ENCODE measurements at places on chromosomes 5 and 9.

DNA sequence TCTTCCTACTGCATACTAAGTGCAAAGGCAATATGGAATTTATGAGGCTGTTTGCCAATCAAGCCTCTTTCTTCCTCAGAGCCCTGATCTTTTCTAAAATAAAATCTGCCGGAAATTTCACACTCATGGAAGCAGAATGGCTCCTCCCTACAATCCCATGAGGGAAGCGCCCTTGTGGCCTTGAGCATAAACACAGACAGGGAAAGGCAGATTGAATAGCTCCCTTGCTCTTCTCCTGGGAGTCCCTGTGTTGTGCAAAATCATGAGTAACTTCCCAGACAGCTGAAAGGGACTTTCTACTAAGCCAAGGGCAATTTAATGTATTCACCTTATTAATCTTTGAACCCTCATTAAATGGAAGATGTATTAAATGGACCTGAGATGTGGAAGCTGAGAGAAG lies 226.1 kb upstream of the PIK3R1 start:
- DNase-seq: no peak

GRCh38 chr9:106417685-106418084 lies 445.3 kb upstream of the ZNF462 start:
- no peak for DNase-seq

DNA sequence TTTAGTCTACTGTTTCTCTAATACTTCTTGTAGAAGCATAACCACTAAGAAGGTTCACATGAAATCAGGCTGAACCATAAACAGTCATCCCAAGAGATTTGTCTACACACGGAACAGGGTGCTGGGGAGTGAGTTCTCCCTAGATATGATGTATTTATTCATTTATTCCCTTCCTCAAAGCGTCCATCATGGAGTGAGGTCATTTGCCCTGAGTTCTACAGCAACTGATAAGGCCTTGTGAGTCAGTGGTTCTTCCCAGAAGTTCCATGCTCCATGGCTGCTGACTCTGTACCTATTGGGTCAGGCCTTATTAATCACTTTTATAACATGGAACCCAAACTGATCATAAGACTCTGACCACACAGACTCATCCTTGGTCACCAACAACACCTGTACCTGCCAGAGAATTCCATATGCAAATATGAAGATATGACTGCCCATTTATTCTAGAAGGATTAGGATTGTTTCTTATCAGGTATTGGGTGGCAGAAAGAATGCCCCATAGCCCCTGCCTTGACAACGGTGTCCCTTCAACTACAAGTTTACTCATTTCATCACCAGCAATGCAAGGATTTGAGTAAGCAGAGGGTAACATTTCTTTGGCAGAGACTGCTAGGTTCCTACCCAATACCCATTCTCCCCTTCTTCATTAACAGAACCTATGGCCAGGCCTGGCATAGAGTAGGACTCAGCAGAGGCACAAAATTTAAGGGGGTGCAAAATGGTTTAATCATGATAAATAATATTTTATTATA lies 118.1 kb downstream of the LHFPL2 start:
- peak; percentile 90 for DNase-seq

DNA sequence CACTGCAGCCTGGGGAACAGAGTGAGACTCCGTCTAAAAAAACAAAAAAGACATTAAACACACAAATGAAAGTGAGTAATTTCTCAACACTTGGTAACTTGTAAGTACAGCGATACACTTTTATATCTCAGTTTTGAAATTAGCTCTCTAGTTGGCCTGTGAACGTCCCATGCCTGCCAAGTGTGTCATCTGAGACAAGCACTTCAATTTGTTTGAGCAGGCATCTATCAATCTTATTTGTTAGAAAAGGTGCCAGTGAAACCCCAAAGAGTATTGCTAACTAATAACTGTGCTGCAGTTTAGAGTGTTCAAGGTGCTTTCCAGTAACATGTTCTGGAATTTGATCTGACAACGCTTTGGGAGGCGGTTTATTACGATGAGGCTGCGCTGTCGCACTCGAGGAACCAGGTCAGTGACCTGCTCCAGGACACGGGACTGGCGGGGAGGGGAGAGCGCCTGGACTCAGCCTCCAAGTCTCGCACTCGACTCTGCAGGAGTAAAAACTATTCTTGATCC lies 1.1 kb upstream of the SPIN1 start:
- no peak for DNase-seq

- DNase-seq: peak; percentile 52
Measured at GRCh38 chr9:133782157-133783130, 44.3 kb upstream of the SARDH start.

GRCh38 chr5:90020575-90021538 lies 388.7 kb downstream of the CETN3 start:
- peak; percentile 38 for DNase-seq

- no peak for DNase-seq
Measured at GRCh38 chr5:52825826-52826225, 38.1 kb downstream of the ITGA1 start.

- no peak for DNase-seq
Measured at GRCh38 chr5:103059525-103059924, 60.4 kb downstream of the GIN1 start.

DNA sequence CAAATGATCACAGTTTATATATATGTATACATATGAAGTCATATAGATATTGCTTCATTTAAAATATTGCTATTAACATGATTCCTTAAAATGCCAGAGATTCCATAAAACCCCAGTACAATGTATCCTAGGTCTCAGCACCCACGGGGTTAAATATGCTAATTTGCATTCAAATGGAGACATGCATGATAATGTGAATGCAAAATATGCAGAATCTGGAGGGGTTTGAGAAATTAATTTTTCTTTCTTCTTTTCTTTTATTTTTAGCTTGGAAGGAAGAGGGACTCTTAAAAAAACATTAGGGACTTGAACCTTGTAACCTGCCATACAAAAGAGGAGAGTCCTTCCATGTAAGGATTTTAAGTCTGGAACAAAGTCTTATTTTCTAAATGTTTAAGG lies 211.9 kb downstream of the MEF2C start:
- no peak for DNase-seq

GRCh38 chr9:12640016-12640587 lies 53.1 kb upstream of the TYRP1 start:
- DNase-seq: peak; percentile 41

- no peak for DNase-seq
Measured at GRCh38 chr5:101904736-101905135, 391.3 kb downstream of the SLCO4C1 start.

- DNase-seq: no peak
Measured at GRCh38 chr5:173762930-173763329, 125.2 kb upstream of the CPEB4 start.

GRCh38 chr9:133676450-133676849 lies 40.3 kb downstream of the DBH start:
- DNase-seq: peak; percentile 11

- DNase-seq: no peak
Measured at GRCh38 chr5:35159370-35159742, 70.9 kb downstream of the PRLR start.

- DNase-seq: no peak
Measured at GRCh38 chr9:74007833-74008232, 489.3 kb upstream of the RORB start.

DNA sequence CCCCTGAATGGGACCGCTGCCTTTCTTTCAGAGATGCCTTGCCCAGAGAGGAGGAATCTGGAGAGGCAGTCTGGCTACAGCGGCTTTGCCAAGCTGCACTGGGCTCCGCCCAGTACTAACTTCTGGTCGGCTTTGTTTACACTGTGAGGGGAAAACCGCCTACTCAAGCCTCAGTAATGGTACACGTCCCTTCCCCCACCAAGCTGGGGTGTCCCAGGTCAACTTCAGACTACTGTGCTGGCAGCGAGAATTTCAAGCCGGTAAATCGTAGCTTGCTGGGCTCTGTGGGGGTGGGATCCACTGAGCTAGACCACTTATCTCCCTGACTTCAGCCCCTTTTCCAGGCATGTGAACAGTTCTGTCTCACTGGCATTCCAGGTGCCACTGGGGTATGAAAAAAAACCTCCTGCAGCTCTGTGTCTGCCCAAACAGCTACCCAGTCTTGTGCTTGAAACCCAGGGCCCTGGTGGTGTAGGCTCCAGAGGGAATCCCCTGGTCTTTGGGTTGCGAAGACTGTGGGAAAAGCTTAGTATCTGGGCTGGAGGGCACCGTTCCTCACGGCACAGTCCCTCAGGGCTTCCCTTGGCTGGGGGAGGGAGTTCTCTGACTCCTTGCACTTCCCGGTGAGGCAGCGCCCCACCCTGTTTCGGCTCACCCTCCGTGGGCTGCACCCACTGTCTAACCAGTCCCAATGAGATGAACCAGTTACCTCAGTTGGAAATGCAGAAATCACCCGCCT lies 171.2 kb downstream of the CWC27 start:
- DNase-seq: peak; percentile 48

DNA sequence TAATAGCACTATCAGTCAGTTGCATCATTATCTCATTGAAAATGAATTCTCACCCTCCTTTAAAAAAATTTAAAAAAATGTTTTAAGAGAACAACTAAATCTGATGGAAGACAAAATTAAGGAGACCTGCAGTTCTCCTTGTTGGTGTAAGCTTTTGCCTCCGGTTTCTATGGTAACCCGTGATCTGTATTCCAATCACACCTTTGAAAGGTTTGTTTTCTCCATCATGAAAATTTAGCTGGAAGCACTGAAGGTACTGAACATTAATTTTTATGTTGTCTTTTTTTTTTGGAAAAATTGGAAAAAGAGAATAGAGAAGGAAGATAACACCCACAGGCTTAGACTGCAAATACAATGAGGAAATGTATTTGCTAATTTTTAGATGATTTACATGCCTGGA lies 2.5 kb upstream of the BASP1 start:
- DNase-seq: no peak

GRCh38 chr5:171573451-171574225 lies 154.2 kb downstream of the FGF18 start:
- no peak for DNase-seq

- no peak for DNase-seq
Measured at GRCh38 chr5:2181149-2181548, 298.4 kb upstream of the IRX4 start.

DNA sequence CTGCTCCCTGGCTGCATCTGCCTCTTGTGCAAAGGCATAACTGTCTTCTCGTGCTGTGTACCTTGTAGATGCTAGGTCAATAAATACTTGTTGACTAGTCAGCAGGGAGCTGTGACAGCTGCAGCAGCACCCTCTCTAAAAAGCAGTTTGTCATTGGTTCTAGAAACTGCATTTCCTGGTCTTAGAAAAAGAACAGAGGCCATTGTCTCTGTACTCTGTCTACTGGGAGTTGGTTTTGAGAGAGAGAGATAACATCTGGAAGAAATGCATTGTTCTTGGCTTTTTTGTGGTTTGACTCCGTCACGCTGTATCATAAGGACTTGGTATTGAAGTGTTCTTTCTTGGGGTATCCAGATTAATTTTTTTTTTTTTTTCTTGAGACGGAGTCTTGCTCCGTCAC lies 32.3 kb downstream of the SH3GLB2 start:
- no peak for DNase-seq

- no peak for DNase-seq
Measured at GRCh38 chr5:960551-960950, 48.1 kb upstream of the NKD2 start.

DNA sequence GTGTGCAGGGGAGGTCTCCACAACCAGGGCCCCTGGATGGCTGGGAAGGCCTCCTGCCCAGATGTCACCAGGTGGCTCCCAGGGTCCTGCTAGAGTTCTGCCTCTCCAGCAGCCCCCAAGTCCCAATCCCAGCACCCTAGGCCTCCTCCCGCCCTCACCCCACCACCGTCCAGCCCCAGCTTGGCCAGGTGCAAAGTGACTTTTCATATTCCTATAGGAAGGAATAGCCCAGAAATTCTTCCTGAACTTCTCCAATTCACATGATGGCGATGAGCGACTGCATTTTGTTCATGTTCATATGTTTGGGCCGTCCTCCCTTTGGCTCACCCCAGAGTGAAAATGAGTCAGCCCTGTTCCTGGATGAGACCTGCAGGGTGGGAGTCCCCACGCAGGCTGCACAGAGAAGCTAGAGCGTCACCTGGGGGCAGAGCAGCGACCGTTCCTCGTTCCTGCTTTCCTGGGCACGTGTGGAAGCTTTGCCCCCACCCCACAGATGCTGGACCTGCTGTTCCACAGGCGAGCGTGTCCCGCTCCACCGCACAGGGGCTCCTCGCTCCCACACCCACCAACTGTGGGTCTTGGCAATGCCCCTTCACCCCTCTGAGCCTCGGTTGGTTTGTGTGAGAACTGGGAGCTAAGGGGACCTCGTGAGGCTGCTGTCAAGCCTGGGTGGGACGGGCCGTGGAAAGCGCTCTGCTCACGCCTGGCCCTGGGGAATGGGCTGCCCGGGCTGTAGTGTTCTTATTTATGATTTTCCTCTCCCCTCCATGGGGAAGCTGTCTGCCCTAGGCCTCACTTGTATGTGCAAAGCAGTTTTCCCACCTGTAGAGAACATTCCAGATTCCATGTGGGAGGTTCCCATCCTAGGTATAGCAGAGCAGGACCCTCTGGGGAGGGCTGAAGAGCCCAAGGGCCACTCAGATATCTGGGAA lies 6.9 kb downstream of the MRPS2 start:
- no peak for DNase-seq

DNA sequence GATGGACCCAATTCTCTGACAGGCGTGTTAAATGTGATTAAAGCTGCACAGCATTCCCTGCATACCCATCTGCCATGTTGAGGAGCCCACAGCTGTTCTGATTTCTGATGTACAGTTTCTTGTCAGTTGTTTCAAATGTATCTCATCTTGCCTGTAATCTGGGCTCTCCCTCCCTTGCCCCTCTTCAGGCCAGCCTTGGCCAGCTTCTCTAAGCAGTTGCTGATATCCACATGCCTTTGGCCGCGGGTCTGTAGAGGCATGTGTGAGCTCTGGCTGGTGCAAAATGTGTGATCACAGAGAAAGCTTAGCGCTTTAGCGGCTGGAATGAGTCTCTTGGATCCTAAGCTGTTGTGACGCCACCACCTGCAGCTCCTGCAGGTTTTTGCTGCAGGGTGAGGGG lies 332.0 kb downstream of the MLLT3 start:
- no peak for DNase-seq

DNA sequence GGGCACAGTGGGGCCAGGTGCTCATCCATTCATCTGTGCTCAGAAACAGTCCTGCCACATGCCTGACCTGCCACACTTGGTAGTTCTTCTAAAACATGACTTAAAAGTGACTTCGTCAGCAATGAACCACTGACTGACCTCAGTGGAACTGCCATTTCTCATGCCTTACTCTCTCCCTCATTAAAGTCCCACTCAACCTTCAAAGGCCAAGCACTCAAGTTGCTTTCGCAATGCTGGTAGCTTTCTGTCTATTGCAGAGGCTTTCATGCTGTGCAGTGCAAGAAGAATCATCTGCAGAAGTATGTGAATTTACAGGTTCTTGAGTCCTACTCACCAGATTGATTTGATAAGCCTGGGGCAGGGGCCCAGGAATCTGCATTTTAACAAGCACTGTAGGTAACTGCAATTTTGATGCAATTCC lies 23.9 kb downstream of the B4GALT1 start:
- peak; percentile 54 for DNase-seq

- DNase-seq: peak; percentile 91
Measured at GRCh38 chr9:127049044-127049443, 73.4 kb downstream of the ANGPTL2 start.

- peak; percentile 86 for DNase-seq
Measured at GRCh38 chr9:115952430-115953292, 200.9 kb upstream of the PAPPA start.

- DNase-seq: peak; percentile 67
Measured at GRCh38 chr9:121447321-121447834, 52.3 kb downstream of the GGTA1 start.

GRCh38 chr5:79876456-79876855 lies 114.6 kb downstream of the MTX3 start:
- DNase-seq: no peak

GRCh38 chr5:151014680-151015343 lies 5.6 kb upstream of the GPX3 start:
- DNase-seq: no peak

- no peak for DNase-seq
Measured at GRCh38 chr5:18299166-18299565, 664.9 kb downstream of the TAF11L14 start.

Data from EL (cell line).